Activated gamma-delta T cell treated with Interleukin-2 at 50 U/mL for 16 hours (primary cell): ENCODE measurements at places on chromosomes 3 and 15.

DNA sequence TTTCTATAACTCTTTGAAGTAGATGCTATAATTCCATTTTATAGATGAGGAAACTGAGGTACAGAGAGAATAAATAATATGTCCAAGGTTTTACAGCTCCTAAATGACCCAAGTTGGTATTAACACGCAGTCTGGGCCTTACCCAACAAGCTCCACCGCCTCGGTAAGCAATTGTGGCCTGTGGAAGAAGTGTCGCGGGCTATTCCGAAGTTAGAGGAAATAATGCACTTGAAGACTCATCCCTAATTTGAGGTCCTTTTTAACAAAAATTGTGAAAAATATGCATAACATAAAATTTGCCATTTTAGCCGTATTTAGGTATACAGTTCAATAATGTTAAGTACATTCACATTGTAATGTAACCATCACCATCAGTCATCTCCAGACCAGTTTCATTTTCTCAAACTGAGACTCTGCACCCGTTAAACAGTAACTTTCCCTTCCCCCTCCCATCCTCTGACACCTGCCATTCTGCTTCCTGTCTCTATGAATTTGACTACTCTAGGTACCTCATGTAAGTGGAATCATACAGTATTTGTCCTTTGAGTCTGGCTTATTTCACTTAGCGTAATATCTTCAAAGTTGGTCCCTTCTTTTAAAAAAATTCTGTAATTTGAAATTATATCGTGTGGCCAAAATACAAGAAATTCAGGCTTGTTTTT lies 18.2 kb downstream of the IDH3A start:
- DNase-seq, result no peak

DNA sequence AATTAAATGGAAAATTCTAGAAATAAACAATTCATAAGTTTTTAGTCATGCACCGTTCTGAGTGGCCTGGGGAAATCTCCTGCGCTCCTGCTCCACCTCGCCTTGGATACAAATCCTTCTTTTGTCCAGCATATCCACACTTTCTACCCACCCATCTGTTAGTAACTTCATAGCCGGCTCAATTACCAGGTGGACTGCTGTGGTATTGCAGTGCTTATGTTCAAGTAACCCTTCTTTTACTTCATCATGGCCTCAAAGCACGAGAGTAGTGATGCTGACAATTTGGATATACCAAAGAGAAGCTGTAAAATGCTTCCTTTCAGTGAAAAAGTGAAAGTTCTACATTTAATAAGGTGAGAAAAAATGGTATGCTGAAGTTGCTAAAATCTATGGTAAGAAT lies 142.3 kb upstream of the CHL1 start:
- no peak for DNase-seq

GRCh38 chr3:43055393-43055792 lies 50.5 kb downstream of the POMGNT2 start:
- DNase-seq, result no peak

DNA sequence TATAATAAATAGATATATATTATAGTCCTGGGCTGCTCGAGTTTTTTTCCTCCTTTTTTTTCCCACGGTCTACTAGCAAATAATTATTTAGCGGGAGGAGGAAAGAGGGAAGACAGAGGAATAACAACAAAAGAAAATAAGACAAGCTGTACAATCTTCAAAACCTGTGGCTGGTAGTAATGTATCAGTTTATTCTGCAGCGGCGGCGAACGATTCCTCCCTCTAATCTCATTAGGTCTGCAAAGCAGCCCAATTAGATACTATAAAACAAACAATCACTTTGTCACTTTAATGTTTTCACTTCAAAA lies 390 bp upstream of the TLE3 start:
- DNase-seq, result no peak

GRCh38 chr15:26621816-26622215 lies 151.1 kb downstream of the GABRB3 start:
- DNase-seq, result no peak

- no peak for DNase-seq
Measured at GRCh38 chr3:179526989-179527391, 35.7 kb upstream of the ACTL6A start.

DNA sequence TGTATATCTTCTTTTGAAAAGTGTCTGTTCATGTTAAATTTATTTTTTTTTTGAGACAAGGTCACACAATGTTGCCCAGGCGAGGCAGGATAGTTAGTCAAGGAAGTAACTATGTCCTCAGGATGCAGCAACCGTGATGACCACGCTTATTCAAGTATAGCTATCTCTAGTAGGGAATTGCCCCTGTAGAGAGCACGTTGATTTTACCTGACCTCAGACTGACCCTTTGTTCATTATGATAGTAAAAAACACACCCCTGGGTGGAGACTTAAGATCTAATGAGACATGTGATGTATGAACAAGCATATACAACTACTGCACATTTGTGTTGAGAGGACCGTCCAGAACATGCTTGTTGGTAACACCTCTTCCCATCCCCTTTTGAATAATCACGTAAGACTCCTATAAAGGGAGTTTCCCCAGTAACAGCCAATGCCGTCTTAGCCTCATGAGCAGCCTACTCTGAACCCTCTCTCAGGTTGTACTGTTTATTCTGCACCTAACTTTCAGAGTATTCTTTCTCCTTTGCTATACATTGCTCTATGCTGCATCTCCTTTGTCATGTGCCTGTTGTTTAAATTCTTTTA lies 32.9 kb downstream of the ZNF621 start:
- no peak for DNase-seq

GRCh38 chr3:107430214-107430995 lies 53.2 kb downstream of the CCDC54 start:
- no peak for DNase-seq

DNA sequence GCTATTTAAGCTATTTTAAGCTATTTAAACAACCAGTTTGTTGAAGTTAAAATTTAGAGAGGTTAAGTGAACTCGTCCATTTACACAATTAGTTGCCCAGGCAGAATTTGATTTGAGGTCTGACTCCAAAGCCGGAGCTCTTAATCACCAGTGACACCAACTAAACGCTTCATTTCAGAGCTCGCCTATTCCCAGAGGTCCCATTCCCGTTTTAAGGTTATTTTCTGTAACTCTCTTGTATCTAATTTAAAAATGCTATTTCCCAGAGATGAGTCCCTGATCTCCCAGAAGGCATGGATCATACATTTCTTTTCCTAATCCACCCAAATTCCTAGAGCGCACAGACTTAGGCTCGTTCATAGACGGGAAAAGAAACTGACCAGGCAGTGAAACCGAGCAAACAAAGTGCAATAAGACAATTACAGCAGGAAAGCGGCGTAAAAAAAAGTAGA lies 904 bp upstream of the MCTP2 start:
- DNase-seq, result no peak
